Stimulated activated CD4-positive, alpha-beta T cell treated with anti-CD3 and anti-CD28 coated beads, Interleukin-12 subunit alpha, Interleukin-12 subunit beta, amount 100 ng/mL, for 24 hours (primary cell): ENCODE measurements at places on chromosomes 5 and 9.

DNA sequence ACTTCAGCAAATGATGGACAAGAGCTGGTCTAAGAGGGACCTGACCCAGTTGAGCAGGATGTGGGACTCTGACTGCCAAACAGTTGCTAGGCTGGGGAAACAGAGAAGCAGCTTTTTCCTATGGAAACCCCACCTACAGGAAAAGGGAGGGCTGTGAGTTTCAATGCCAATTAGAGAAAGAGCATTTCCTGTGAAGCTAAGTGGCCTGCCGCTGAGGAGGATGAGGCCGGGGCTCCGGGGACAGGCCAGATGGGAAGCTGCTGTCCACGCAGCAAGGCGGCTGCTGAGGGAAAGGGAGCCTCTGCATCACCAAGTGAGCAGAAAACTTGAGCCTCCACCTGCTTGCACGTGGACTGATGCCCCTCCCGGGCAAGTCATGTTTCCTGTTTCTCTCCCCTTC lies at the start of gene PCDH12:
TSS of gene PCDH12 (minus strand) at position 90 of the 400 bp plus-strand sequence. CDS start 351 bp downstream, outside the sequence.
- DNase-seq, result no peak

- DNase-seq, result no peak
Observed at GRCh38 chr9:88090151-88090581, 48.1 kb downstream of the SPATA31C2 start.

DNA sequence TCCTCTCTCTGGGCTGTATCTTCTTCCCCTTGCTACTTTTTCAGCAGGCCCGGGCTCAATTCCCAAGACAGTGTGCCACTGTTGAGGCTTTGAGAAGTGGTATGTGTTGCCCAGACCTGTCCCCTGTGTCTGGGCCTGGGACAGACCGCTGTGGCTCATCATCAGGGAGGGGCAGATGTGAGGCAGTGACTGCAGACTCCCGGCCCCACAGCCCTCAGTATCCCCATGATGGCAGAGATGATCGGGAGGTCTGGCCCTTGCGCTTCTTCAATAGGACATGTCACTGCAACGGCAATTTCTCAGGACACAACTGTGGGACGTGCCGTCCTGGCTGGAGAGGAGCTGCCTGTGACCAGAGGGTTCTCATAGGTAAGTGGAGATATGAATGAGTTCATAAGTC lies 828 bp downstream of the TYRP1 start:
- no peak for DNase-seq

GRCh38 chr5:125093776-125094175 lies 347.3 kb upstream of the ZNF608 start:
- DNase-seq, result no peak

- no peak for DNase-seq
Observed at GRCh38 chr9:125739436-125739835, 7.7 kb upstream of the PBX3 start.

GRCh38 chr9:94056442-94056974 lies 27.8 kb upstream of the PTPDC1 start:
- DNase-seq, result no peak

GRCh38 chr5:37214550-37214949 lies 34.6 kb downstream of the CPLANE1 start:
- DNase-seq, result no peak

DNA sequence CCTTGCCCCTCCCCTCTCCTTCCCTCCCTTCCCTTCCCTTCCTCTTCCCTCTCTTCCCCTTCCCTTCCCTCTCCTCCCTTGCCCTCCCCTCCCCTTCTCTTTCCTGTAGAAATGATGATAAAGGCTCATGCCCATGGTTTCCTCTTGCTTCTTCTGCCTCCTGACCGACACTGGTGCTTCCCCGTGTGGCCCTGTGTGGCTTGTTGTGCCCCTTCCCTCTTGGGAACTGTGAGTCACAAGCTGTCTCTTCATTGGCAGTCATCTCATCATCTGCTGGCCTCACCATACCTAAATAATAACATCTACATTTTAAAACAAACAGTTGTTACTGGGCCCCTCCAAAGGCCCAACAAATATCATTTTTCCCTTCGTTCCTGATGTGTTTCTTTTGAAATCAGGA lies 11.7 kb upstream of the CARNMT1 start:
- DNase-seq, result no peak

DNA sequence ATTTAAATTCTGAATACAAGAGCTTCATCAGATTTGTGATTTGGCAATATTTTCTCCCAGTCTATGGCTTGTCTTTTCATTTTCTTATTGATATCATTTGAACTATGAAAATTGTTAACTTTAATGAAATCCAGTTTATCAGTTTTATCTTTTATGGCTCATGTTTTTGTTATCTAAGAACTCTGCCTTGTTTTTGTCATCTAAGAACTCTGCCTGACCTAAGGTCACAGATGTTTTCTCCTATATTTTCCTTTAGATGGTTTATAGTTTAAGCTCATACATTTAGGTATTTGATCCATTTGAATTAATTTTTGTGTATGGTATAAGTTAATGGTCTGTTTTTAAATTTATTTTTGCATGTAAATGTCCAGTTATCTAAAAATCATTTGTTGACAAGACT lies 52.9 kb downstream of the NIPBL start:
- DNase-seq, result no peak

GRCh38 chr5:75054134-75054930 lies 2.0 kb upstream of the GCNT4 start:
- no peak for DNase-seq

GRCh38 chr5:56674441-56674840 lies 140.9 kb upstream of the MAP3K1 start:
- DNase-seq, result no peak
